ENCODE measurements at places on chromosomes 12 and 14.

DNA sequence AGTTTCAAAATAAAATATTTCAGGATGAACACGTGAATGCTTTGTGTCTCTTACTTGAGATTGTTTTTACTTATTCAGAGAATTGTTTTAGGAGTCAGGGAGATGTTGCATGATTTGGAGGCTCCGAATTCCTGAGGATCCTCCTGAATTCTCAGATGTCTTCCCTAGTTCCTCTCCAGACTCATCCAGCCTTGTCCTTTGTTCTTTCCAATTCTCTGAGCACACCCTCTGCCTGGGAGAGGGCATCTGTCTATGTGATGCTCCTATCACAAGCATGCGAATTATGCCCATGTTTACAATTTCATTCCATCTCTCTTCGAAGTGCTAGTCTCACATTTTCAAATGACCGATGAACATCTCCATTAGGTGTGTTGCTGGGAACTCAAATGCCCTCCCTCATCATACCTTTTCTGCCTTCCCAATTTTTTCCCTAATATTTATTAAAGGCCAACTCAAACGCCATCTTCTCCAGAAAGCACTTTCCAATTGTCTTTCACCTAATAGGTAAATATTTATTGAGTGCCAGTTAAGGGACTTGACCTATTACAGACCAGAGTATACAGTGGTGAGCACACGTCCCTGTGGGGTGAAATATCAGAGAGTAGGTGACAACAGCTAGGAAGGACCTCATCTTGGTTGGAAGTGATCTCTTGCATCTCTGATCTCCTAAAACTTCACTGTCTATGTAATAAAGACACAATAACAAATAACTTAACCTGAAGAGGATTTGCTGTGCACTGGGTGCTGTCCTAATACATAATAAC lies 64.4 kb downstream of the ARF6 start:
- DNase-seq: no peak

- DNase-seq: no peak
Measured at GRCh38 chr14:93736378-93737014, 51.8 kb downstream of the PRIMA1 start.

DNA sequence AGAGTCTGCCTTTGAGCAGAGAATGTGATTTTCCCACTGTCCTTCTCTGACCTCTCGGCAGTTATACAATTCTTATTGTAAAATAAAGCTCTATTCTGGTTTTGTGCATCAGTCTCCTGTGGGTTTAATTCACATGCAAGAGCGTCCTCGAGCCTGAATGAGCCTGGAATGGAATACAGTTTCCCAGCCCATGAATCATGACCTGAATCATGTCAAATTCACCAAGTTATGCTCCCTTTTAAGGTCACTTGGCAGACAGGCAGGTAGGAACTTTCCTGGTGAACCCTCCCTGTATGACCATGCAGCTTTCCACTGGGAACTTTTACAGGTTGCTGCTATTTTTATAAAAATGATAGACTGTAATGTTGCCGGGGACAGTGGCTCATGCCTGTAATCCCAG lies 41.7 kb downstream of the BICD1 start:
- DNase-seq: no peak

DNA sequence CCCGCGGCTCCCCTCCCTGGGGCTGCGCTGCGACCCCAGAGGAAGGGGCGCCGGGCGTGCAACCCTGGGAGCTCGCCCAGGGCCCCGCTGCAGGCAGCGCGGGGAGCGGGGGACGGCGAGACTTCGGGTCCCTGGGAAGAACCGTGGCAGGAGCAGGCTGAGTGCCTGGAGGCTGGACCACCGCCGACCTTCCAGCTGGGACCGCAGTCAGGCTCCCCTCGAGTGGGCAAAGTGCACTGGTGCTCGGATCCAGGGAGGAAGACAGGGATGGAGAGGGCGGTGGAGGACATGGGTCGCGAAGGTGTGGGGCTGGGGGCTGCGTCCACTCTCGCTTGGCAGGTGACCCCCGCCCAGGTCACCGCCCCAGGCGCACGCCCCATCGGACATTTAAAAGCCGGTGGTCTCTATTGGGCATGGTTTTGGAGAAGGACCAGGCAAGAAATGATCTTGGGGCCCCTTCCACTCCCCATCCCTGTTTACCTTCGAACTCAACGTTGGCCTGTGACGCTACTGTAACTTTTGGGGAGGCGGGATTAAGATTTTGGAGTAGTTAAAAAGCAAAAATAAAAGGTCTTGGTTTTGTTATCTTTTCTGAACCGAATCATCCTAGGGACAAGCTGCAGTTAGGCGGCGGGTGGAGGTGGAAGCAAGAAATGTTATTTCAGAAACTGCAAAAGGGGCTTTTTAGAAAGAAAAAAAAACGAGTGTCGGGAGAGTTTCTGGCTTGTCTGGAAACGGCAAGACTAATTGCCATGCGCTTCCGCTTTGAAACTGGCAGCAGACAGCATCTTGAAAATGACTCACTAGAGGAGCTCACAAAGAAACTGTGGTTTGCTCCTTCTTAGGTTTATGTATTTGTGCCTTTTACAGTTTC lies 1.0 kb downstream of the ELK3 start:
- DNase-seq: peak; percentile 76

GRCh38 chr12:57367121-57367520 lies 63.7 kb downstream of the R3HDM2 start:
- DNase-seq: no peak

DNA sequence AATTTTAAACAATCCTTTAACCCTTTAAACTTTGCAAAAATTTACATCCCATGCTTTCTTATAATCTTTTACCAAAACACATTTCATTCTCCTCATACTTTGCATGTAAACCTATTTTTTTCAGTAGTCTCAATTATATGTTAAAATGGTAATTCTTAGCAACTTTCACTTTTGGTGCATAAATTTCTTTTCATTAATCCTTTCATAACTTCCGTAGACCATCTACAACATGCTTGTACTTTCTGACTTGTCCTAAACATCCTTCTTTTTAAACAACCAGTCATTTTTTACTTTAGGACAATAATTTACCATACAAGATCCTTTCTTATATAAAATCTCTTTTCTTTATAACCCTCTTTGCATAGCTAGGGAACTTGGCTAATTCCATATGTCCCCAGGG lies 19.5 kb downstream of the CCDC91 start:
- DNase-seq: no peak

GRCh38 chr14:96136371-96137005 lies 68.2 kb upstream of the BDKRB2 start:
- peak; percentile 69 for DNase-seq

GRCh38 chr12:114673169-114673833 lies 10.7 kb downstream of the TBX3 start:
- no peak for DNase-seq

DNA sequence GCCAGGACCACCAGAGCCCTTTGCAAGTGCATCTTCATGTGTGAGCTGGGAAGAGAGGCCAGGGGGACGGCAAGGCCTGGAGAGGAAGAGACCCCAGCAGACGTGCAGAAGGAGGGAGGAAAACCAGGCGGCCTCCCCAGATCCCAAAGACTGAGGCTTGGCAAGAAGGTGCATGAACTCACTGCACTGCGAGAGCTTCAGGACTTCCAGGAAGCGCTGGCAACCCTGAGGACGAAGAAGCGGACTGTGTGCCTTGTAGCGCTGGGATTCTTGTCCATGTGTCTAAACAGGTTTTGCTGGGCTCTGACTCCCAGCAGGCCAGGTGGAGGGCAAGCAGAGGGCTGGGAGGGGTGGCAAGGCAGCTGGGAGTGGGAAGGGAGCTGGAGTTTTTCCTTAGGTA lies 939 bp downstream of the TGFB3 start:
- DNase-seq: no peak

DNA sequence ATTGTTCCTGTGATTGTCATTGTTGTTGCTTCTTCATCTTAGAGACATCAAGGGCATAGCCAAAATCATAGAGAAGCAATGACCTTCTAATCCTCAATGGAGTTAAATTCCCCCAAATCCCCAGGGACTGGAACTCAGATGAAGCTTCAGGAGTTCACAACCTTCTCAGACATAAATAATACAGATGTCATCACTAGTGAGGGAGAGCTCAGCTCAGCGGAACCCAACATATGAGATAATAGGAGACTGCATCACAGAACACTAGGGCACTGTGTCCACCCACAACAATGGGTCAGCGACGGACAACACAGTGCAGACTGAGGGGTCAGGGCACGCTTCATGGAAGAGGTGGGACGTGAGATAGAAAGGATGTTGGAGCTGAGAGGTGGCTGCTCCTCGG lies 1290.4 kb upstream of the TMEM132C start:
- no peak for DNase-seq

- no peak for DNase-seq
Measured at GRCh38 chr12:112283546-112283945, 98.7 kb downstream of the HECTD4 start.

GRCh38 chr12:95126736-95127135 lies 53.3 kb upstream of the NR2C1 start:
- DNase-seq: no peak

GRCh38 chr12:104189915-104190555 lies 25.5 kb upstream of the TXNRD1 start:
- no peak for DNase-seq

DNA sequence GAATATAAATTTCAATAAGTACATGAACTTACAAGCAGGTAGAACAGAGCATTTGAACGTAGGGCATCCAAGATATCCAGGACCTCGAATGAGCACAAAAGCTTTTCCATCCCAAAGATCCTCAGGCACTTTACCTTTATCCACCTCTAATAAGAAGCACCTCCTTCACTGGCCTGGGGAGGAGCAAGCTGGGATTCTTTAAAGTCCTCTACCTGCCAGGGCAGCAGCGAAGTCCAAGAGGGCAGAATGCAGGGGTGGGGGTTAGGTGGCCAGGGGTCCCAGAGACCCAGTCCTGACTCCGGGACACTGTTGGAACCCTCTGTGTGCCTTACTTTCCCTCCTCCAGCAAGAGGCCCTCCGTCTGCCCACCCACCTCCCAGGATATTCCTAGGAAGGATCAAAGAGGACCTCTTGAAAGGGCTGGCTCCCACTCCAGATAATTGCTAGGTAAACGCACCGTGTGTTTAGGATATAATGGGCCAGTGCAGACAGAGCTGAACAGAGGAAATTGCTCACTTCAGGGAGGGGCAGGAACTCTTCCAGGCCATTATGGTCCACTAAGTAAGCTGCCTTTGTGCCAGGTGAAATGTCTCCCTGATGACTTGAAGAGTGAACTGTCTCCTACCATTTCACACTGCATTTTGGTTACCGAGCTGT lies 68.1 kb downstream of the TTC9 start:
- DNase-seq: no peak

GRCh38 chr12:60173224-60174170 lies 577.7 kb downstream of the SLC16A7 start:
- DNase-seq: no peak

GRCh38 chr14:87522575-87522974 lies 470.4 kb downstream of the GALC start:
- DNase-seq: no peak

GRCh38 chr14:32545506-32546210 lies 216.6 kb downstream of the AKAP6 start:
- DNase-seq: no peak

DNA sequence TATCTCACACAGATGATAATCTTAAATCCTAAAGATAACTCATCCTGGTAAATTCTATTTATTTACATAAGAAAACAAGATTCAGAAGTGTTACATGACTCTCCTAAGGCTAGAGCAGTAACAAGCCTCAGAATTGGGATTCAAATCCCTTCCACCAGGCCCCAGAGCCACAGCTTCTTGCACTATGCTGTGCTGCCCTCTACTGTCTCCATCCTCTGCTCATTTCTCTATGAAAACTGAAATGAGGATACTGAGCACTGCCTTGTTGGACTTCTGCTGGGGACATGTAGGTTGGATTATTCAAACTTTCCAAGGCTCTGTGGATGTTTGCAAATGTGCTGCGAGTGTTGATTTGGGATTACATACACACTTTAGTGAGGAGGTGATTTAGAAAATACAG lies 23.5 kb upstream of the C12orf50 start:
- peak; percentile 21 for DNase-seq

- no peak for DNase-seq
Measured at GRCh38 chr12:109027767-109028166, 6.9 kb upstream of the SVOP start.

DNA sequence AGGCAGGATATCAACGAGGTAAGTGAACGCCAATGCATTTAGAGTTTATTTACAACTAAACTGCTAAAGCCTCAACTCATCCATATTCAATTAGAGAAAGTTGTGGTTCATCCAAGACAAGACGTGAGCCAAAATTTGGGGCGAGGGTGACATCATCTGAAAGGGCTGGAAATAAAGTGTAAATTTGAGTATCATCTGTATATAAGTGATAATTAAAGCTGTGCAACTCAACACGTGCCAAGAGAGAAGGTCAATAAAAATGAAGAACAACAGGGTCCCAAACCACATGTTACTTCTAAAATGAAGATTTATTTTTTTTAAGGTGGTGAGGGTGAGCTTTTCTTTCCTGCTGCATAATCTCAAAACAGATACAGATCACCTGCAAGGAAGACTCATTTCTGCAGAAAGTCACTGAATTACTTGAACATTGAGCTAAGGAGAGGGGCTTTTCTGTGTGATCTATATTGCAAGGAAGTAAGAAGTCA lies 203.6 kb downstream of the EFCAB11 start:
- no peak for DNase-seq

DNA sequence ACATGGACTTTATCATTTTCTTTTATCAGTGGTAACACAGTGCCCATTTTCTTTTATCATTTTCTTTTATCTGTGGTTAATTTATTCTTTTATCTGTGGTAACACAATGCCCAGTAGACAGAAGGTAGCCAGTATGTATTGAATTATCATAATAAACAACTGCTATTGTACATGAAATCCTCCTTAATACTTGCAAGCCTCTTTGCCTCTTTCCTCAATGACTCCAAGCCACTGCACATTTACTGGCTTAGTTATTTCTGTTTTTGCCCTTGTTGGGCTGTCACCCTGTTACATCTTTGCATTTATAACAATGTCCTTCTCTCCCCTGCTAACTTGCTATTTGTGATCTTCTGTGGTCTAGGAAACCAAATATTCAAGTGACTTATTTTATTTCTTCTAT lies 345.0 kb downstream of the ATP23 start:
- DNase-seq: no peak

GRCh38 chr12:41076114-41076513 lies 112.0 kb upstream of the PDZRN4 start:
- DNase-seq: no peak

DNA sequence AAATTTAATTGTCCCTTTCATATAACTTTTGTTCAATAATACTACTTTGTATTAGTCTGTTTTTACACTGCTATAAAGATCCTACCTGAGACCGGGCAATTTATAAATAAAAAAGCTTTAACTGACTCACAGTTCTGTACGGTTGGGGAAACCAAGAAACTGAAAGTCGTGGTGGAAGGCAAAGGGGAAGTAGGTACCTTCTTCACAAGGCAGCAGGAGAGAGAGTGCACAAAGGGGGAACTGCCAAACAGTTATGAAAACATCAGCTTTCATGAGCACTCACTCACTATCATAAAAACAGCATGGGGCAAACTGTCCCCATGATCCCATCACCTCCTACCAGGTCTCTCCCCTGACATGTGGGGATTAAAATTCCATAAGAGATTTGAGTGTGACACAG lies 1069.0 kb downstream of the FSCB start:
- DNase-seq: no peak
